NCI-H1694 (cell line): ENCODE measurements at places on chromosomes 5 and 9.
A peak's percentile ranks its signal among the peaks of the same experiment; 100 is the strongest.

GRCh38 chr5:92467695-92468094, 1084.6 kb upstream of the ARRDC3 start:
- DNase-seq: no peak

- no peak for DNase-seq
These were observed 17.6 kb downstream of the PTCH1 start for GRCh38 chr9:95499046-95499676.

DNA sequence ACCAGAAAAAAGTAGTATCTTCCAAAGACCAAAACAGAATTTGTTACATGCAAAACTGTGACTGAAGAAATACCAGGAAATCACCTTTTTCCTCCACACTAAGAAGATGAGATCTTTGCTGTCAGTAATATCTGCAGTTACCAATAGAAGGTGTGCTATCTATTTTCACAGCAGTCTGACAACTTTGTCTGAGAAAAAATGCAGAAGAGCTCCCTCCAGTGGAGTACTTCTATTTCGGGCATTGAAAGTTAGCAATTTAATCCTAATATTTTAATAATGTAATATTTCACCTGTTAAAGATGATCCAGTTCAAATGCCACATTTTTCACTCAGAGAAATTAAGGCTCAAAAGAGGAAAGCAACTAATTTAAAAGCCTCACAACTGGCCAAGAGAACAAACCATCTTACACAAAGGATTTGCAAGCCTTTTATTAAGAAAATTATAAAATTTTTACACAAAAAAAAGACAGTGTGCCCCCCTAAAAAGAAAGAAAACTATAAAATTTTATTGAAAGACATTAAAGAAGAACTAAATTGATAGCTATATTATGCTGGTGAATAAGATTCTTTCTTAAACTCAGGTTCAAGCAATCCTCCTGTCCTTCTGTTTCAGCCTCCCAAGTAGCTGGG, 50.6 kb downstream of the DEPDC1B start:
- DNase-seq: peak; percentile 32

- no peak for DNase-seq
These were observed 261.8 kb downstream of the CTNND2 start for GRCh38 chr5:11642438-11642837.

GRCh38 chr5:78755822-78756429, 107.4 kb upstream of the LHFPL2 start:
- no peak for DNase-seq

DNA sequence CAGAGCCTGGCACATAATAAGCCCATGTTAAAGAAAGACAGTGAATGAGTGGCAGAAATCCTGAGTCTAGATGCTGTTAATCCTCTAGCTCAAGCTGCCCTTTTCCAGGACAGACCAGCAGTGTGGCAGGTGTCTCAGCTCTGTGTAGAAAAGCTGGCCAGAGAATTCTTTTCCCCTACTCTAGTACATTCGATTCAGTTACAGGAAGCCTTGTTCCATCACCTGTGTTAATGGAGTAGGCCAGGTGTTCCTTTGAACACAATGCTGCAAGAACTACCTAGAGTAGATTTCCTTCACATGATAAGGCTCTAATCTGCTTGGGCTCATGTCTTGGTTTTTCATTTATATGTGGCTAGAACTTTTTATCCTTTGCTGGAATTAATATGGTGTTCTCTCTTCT, 52.5 kb downstream of the NUP214 start:
- no peak for DNase-seq

DNA sequence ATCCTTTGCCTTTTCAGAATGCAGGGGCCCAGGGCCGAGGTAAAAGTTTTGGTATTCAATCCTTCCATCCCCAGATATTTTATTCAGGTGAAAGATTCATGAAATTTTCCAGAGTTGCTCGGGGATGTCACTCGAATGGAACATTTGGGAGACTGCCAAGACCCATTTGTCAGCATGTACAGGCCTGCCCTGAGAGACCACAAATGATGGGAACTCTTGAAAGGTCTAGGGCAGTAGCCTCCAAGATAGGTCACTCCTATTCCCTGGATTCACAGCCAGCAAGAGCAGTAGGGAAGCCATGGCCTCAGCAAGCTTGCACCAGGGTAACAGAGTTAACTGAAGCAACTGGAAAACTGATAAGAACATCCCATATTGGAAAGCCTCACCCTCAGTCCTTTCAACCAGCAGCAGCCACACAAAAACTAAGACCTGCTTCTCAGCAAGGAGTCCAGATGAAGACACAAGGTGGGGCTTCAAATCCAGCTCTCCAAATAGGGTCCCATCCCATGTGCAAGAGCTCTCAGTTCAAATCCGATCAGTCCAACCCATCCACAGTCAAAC, 12.5 kb downstream of the CARD6 start:
- no peak for DNase-seq

- DNase-seq: no peak
These were observed 407.0 kb downstream of the ENC1 start for GRCh38 chr5:74233571-74233970.
